Esophagus squamous epithelium (tissue), 5 donors: ENCODE measurements at places on chromosomes 7 and 10.

DNA sequence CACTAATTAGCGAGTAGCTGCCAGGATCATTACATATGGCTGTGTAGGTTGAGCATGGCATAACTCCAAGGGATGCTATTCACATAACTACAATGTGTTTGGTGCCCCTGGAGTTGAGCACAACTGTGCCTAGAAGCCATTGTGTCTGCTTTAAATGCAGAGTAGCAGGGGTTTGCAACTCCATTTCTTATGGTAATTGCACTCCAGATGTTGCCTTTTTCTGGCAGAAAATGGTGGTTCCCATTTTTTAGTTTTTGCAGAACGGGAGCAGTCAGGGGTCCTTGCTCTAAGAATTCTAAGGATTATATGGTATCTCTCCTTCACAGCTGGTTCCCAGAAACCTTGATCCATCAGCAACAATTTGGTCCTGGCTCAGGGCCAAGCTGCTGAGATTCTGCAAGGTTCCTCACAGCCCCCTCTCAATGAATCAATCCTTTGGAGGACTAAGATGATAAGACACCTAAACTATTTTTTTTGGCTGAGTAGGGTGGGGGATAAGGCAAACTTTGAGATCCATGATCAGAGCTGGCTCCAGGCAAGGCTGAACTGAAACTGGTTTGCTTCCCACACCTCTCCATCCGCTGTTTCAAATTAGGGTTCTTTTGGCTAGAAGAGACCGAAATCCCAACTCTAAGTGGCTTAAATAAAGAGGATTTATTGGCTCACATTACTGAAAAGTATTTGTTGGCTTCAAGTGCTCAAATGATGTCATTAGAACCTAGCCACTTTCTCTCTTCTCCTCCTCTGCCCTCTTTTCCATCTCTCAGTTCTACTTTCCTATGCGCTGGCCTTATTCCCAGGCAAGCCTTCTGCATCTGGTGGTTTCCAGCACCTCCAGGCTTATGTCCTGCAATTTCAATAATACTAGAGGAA is 97.5 kb upstream of the CCDC6 start:
- no peak for DNase-seq

DNA sequence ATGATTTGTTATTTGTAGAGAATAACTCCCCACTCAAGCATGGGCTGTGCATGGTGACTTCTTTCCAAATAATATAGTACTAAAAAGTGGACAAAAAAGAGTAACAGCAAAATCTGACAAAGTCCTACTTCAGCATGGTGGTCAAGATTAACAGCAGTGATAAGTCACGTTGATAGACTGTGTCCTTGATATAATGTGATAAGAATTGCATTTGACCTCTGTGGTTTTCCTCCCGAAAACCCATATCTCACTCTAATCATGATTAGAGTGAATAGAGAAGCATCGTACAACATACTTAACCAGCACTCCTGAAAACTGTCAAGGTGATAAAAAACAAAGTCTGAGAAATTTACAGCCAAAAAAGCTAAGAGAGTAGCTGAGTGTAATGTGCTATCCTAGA is 42.4 kb downstream of the REEP3 start:
- no peak for DNase-seq

GRCh38 chr10:33336582-33337325 is 2.3 kb upstream of the NRP1 start:
- no peak for DNase-seq

GRCh38 chr10:125137601-125138438 is 22.5 kb downstream of the CTBP2 start:
- no peak for DNase-seq

DNA sequence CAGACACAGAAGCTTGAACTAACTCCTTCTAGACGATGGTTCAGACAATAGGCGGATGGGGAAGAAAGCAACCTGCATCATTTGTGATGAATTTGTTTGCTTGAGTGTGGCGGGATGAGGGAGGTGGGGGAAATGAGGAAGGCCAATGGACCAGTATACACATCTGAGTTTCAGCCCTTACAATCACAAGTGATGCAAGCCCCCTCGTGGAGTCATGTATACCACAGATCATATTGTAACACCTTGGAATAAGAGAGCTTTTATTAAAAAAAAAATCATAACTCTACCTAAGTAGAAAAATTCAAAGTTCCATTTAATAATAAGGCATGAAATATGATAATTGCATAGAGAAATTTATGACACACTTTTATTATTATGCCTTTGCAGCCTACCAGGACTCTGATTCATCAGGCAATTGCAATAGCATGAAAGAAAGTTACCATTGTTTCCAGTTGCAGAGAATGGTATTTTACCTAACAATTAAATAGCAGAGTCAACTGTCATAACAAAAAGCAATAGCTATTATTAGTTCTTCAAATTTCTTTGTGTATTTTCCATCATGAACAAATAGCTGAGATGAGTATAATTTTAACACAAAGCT is 230.2 kb upstream of the AKR1E2 start:
- no peak for DNase-seq
